Activated naive CD8-positive, alpha-beta T cell treated with anti-CD3 and anti-CD28 coated beads for 36 hours (primary cell): ENCODE measurements at places on chromosomes 6 and 20. TPM values are rescaled to one million over a fixed set of nuclear protein-coding genes. Genes with fewer than 3 reads are reported as not detected.

GRCh38 chr6:100155141-100155540 lies 161.1 kb upstream of the MCHR2 start:
- H3K4me3 ChIP-seq, result no peak overlapping the region
- H3K27me3 ChIP-seq, result no peaks in the 10 kb centered on the region
- H3K27ac ChIP-seq, result no peak overlapping the region

DNA sequence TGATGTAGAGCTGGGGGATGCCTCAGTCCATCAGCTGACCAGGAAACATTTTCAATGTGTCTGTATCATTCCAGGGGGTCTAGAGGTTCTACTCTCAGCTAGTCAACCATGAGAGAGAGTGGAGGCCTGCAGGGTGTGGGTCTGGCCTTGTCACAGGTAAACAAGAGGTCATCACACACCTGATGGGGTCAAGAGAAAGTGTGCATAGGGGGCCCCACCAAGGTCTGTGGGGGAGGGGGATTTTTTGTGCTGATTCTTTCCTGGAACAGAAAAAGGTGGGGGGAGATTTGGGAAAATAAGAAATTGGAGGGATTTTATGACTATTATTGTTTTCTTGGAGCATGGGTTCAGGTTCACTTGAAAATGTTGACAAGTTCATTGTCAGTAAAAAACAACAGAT lies 8.9 kb upstream of the UNC93A start:
- H3K36me3 ChIP-seq, result no peaks in the 10 kb centered on the region
- H3K27me3 ChIP-seq, result peaks cover 5% of the 10 kb centered on the region
- H3K27ac ChIP-seq, result no peak overlapping the region
- no peaks in the 10 kb centered on the region for H3K4me1 ChIP-seq
- no peak for DNase-seq

- no peaks in the 10 kb centered on the region for H3K27me3 ChIP-seq
- no peak for DNase-seq
- no peak overlapping the region for H3K4me3 ChIP-seq
- peaks cover 55% of the 10 kb centered on the region for H3K4me1 ChIP-seq
- no peak overlapping the region for H3K27ac ChIP-seq
- H3K36me3 ChIP-seq, result peaks cover 12% of the 10 kb centered on the region
Observed at GRCh38 chr20:5845681-5846615, 95.7 kb downstream of the SHLD1 start.

Gene TUBB2B
- total RNA-seq, result 0.25 TPM

Gene HSPA12B
- not detected for total RNA-seq
